ENCODE measurements at places on chromosomes 12 and 14.
A peak's percentile ranks its signal among the peaks of the same experiment; 100 is the strongest.

DNA sequence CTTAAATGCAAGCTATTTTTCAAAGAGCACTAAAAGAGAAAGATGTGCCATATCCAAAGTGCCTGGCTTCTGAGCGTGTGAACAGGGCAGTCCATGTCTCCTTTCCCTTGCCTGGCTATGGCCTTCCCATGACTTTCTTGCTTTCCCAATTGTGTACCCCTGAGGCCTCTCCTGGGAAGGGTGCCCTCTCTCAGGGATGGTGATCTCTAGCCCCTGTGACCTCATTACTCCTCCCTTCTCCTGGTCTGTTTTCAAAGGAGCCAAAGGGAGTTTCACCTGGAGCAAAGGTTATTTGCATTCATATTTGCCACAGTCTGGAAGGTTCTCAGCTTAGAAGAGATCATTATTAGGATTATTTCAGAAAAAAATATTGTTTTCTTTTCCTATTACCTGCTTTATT lies 429.4 kb upstream of the TMTC1 start:
- no peak for DNase-seq

DNA sequence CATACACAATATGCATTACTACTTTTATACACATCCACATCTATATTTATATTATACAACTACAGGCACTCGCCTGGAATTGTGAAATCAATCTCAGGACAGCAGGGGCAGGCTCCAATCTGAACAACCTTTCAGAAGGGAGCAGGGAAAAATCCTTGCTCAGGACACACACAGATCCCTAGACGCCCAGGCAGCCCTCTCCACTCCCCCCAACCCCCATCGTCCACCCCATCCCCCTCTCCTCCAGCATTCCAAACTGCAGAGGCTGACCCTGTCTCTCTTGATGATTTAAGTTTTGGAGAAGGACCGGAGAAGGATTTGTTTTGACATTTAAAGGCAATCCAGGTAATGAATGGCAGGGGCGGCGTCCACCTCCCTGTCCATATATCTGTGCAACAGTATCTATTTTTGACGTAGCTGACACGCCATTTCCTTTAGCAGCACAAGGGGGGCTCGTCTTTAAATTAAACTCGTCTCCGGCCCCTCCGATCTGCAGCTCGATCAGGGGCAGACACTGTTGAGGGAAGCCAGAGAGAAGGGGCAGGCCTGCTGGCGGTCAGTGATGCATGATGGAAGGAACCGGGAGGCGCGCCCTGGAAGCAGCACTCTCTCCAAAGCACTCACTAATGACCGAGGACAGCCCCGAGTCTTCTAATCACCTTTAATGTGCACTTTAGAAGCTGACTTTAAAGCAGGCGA lies 95.0 kb upstream of the TBX5 start:
- DNase-seq, result no peak

- DNase-seq, result no peak
These were observed 90.2 kb downstream of the ACTN1 start for GRCh38 chr14:68888883-68889282.

DNA sequence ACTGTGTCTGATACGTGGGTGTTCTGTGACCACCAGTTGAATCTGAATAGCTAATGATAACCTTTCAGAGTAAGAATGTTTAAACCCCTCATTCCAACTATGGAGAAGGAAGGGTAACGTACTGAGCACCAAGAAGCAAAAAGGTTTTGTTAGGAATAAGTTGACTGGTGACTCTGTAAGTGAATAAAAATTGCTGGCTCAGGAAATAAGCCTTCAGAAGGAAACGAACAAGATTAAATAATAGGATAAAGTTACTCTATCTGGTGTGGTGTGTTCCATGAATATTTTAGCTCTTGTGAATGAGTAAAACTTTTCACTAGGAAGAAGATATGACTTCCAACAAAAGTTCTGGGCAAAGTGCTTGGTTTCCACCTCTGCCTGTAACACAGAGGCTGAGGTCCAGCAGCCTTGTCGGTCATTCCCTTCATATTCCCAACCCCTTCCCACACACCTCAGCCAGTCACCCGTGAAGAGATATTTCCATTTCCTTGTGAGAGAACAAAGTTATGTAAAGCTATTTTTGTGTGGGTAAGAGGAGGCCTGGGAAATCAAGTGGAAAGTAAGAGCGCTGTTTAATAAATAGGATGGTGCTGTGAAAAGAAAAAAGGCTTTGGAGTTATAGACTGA lies 47.1 kb downstream of the ARF6 start:
- no peak for DNase-seq

DNA sequence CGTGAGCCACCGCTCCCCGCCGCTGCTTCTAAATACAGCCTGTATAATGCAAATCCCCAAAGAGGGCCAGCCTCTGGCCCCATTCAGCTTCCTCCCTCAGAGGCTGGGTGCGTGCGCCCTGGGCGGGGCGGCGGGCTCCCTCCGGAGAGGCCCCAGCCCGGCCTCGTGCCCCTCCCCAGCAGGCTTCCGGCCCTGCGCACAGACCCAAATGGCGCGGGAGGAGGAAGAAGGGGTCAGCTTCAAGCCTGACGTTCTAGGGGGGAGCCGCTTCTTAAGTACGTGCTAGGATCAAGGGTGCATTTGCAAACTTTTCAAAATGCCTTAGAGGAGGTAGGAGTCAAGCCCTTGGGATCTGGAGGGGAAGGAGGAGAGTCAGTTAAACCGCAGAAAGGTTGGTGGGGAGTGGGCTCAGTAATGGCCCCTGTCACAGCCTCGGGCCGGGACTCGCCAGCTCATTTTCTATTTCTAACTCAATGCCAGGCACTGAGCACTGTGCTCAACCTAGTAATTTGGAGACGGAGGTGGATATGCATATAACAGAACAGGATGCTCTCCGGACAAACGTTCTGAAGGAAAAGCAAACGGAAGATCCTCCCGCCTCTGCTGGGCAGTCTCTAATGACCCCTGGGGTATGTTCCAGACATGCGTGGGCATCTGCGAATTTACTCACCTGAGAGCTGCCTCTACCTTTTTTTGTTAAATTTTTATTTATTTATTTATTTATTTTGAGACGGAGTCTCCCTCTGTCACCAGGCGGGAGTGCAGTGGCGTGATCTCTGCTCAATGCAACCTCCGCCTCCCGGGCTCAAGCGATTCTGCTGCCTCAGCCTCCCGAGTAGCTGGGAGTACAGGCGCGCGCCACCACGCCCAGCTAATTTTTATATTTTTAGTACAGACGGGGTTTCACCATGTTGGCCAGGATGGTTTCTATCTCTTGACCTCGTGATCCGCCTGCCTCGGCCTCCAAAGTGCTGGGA lies 32.3 kb downstream of the NINJ2 start:
- peak; percentile 38 for DNase-seq

GRCh38 chr12:109387425-109388166 lies 39.9 kb downstream of the MYO1H start:
- no peak for DNase-seq

- DNase-seq, result no peak
These were observed 352.9 kb upstream of the OR4E1 start for GRCh38 chr14:22026527-22026926.

GRCh38 chr12:64403707-64404469 lies at the start of gene XPOT:
Gene XPOT (plus strand): TSS chr12:64404392. CDS start chr12:64410036, 5,644 bp downstream.
- DNase-seq, result peak; percentile 83

DNA sequence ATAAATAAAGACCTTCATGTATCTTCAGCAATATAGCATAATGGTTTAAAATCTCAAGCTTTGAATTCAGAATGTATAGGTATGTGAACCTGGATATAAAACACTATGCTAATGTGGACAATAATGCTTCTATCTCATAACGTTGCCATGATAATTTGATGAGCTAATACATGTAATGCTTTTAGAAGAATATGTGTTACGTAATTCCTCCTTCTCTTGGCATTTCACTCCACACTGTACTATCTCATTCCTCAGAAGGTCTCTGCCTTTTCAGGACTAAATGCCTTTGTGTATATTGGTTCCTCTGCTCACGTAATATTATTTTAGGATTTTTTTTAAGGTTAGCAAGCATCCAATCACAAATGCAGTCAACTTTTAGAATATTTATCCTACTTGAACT lies 86.5 kb downstream of the FOXA1 start:
- DNase-seq, result no peak

- DNase-seq, result peak; percentile 10
These were observed 37.0 kb upstream of the NT5DC3 start for GRCh38 chr12:103877934-103878510.

DNA sequence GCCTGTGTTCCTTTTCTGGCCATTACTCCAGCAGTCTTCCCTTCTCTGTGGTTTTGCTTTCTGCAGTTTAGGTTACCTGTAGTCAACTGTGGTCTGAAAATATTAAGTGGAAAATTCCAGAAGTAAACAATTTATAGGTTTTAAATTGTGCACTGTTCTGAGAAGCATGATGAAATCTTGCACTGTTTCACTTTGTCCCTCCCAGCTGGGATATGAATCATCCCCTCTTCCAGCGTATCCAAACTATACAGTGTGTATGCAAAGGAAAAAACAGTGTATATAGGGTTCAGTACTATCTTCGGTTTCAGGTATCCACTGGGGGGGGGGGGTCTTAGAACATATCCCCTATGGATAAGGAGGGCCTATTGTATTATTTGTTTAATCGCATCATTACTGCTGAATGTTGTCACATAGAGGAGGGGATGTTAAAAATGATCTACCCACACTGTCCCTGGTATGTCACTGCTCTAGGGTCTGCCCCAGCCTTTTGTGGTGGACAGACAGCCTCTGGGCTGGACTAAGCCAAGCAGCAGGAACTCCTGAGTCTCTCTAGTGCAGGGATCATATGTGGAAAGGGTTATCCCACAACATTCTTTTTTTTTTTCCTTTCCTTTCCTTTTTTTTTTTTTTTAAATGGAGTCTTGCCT lies 109.1 kb upstream of the MAX start:
- DNase-seq, result no peak

All from stimulated activated CD4-positive, alpha-beta T cell treated with anti-CD3 and anti-CD28 coated beads, Interleukin-15, amount 100 ng/mL, for 1 hour (primary cell).